A673 (cell line): ENCODE measurements at places on chromosomes 1 and 21. TPM values are rescaled to one million over a fixed set of nuclear protein-coding genes. Genes with fewer than 3 reads are reported as not detected.

DNA sequence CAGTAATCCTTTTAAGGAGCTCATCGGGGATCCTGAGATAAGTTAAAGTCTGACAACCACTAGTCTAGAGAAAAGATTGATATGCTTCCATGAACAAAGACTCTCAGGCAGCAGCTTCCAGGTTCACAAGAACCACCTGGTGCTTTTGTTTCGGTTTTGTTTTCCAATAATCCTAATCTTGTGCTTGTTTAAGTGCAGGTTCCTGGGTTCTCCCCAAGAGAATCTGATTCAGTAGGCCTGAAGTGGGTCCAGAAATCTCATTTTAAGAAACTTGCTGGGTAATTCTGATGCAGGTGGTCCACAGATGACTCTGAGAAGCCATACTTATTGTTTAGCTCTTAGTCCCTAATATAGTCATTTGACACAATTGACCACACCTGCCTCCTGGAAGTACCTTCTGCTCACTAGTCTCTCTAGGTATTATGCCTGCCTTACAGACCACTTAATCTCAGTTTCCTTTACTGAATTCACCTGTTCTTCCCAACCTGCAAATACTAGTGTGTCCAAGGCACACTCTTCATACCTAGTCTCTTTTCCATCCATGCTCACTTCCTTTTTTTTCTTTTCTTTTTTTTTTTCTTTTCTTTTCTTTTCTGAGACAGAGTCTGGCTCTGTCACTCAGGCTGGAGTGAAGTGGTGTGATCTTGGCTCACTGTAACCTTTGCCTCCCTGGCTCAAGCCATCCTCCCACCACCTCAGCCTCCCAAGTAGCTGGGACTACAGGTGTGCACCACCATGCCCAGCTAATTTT is 20.5 kb upstream of the FRRS1 start:
- no peak for DNase-seq

GRCh38 chr1:32247983-32248889 is 1.2 kb downstream of the FAM167B start:
- DNase-seq = peak; percentile 66

DNA sequence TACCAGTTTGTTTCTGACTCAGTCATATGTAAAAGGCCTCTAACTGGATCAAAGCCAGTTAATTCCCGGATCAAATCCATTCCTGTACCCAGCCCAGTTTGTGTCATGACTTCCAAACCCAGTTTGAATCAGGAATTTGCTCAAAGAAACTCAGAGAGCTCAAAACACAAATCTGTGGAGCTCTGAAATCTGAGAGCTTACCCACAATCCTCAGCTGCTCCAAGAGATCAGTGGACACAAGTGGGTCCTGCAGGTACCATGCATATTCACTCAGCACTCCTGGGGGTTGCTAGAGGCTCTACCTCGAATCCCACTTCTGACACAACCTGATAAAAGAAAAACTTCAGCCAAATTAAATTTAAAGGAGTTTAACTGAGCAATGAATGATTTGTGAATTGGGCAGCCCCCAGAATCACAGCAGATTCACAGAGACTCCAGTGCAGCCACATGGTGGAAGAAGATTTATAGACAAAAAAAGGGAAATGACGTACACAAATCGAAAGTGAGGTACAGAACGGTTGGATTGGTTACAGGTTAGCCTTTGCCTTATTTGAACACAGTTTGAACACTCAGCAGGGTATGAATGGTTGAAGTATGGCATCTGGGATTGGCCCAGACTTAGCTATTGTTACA is 11.9 kb upstream of the MRPL55 start:
- no peak for DNase-seq

DNA sequence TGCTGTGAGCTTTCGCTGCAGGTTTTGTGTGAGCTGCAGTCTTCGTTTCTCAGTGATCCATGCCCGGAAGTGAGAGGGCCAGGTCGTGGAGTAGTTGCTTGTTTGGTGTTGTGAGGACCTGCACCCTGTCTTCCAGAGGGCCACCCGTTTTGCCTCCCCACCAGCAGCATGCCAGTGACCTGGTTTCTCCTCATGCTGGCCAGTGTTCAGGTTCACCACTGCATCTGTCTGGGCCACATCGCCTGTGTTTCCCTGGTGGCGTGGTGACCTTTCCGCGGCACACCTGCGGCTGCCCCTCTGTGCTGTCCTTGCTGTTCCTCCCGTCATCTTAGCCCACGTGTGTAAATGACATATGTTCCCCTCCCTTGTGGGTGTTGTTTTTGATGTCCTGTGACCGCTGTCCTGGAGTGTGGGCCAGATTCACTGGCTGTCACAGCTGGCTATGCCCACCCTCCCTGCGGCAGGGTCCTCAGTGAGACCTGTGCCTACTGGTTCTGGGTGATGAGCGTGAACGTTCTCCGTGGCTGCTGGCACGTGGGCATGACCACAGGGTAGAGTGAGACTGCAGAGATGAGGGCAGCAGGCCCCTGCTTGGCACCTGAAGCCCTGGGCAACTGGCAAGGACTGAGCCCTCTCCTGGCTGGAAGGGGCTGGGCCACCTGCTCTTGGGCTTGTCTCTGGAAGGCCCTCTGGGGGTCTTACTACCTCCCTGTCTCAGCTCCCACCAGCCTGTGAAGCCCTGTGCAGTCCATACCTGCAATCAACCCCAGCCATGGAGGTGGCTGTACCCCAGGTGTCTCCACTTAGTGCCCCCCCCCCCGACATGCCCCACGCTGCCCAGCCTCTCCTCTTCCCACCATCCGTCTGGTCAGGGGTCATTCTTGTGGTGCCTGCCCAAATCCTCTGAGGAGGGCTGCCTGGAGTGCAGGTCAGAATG is 7.3 kb downstream of the IBA57 start:
- no peak for DNase-seq

DNA sequence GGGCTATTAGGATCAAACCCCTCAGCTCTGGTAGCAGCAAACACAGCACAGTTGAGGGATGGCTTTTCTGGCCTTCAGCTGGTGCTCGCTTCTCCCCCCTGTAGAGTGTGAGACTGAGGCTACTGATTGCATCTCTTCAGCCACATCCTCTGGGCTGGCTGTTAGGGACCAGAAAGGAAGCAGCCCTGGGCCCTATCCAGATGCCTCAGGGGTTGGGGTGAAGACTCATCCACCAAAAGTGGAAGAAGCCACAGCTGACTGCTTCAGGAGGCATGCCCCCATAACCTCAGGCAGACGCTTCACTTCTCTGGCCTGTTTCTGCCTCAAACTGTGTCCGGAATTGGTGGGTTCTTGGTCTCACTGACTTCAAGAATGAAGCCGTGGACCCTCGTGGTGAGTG is 6.2 kb upstream of the TMEM200B start:
- DNase-seq = no peak

DNA sequence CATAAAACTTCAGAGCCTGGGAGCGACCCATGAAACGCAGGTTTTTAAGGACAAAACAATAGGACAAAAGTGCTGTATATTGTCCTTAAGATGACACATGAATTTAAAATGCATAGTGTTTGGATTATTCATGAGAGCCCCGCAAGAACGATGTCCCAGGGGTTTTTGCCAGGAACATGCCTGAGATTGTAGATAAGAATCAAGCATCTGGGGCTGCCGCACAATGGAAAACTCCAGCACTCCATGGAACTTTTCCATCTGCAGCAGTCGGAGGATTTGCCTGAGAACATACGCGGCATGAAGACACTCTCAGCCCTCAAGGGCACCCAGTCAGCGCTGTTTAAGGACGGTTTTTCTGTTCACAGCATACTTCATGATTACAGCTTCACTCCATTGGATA is 5.3 kb upstream of the ERG start:
- peak; percentile 29 for DNase-seq

DNA sequence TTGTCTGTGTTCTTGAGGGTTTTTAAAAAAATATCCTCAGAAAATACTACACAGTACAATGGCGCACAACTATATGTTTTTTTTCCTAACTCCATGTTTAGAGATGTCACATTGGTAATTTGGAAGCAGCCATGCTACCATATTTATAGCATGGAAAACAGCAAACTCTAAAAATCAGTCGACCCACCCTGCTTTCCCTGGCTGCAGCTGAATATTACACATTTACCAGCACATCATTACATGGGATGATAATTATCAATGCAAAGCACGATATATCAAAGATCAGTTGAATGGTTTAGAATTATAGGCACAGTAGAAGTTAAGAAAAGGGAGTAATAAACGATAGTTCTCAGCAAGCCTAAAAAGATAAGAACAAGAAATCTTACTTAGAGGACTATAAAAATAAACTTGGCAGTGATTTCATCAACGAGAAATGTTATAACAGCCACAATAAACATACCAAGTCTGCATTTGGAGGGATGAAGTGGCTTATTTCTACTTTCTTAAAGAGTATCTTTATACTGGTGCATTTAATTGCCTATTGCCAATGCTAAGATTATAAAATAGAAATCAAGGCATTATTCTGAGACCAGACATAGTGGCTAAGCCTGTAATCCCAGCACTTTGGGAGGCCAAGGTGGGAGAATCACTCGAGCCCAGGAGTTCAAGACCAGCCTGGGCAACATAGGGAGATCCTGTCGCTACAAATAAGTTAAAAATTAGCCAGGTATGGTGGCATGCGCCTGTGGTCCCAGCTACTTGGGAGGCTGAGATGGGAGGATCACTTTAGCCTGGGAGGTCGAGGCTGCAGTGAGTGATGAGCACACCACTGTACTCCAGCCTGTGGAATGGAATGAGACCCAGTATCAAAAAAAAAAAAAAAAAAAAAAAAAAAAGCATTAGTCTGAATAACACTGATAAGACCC is 43.4 kb downstream of the WDR64 start:
- no peak for DNase-seq

DNA sequence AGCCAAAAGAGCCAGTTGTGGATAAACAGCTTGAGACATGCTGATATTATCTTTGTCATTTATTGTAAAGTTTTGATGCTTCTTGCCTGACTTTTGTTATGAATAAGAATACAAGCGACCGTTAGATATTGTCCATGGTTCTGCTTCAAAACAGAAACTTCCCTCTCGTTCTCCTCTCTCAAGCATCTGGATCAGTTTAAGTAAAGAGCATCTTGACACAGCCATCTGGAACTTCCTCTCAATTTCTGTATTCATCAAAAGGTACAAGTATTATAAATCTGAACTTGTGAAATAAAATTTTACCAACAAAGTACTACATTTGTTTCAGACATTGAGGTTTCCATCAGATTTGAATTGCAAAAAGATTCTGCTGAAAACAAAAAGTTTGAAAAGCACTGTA is 36.4 kb upstream of the CLDN14 start:
- no peak for DNase-seq

- peak; percentile 52 for DNase-seq
Observed at GRCh38 chr21:45011911-45012661, 62.3 kb upstream of the ADARB1 start.

GRCh38 chr1:15492596-15492995 is 16.7 kb downstream of the CELA2B start:
- DNase-seq = no peak

- DNase-seq = no peak
Observed at GRCh38 chr1:183806675-183807074, 1.8 kb downstream of the RGL1 start.

DNA sequence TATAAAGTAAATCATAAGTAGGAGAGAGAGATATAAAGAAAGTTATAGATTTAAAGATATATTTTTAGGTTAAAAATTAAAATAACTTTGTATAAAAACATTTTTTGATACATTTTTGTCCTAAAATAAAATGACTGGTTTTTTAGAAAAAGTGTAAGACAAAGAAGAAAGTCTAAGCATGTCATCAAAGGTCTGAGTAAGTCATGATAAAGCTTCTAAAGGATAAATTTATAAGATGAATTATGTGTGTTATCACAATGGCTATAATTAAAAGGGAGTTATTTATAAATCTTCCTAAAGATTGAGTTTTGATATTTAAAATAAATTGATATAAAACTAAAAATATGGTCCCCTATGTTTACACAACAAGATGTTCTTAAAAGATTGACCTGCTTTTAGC is 370.9 kb downstream of the PTPRU start:
- no peak for DNase-seq

- DNase-seq = no peak
Observed at GRCh38 chr1:6009120-6010040, 17.2 kb upstream of the NPHP4 start.

DNA sequence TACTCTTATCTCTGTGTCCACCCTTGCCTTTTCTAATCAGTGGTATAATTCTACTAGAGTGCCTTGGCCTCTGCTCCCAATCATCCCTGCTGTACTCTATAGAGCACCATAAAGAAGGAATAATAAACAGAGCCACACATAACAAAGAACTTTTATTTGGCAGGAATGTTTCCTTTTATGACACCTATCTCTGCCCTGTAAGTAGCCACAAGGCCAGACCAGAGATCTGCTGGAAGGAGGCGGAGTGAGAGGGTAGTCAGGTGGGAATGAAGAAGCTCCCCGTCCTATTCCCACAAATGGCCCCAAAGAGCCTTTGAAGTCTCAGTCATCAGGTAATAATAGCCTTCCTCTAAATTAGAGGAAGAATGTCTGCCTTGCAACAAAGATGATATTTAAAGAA is 32.7 kb downstream of the WLS start:
- DNase-seq = no peak

- no peak for DNase-seq
Observed at GRCh38 chr1:40414331-40414730, 35.9 kb upstream of the ZFP69B start.

GRCh38 chr1:8043621-8044020 is 17.5 kb upstream of the ERRFI1 start:
- DNase-seq = no peak

GRCh38 chr1:201876148-201876818 is 12.4 kb upstream of the SHISA4 start:
- peak; percentile 59 for DNase-seq

DNA sequence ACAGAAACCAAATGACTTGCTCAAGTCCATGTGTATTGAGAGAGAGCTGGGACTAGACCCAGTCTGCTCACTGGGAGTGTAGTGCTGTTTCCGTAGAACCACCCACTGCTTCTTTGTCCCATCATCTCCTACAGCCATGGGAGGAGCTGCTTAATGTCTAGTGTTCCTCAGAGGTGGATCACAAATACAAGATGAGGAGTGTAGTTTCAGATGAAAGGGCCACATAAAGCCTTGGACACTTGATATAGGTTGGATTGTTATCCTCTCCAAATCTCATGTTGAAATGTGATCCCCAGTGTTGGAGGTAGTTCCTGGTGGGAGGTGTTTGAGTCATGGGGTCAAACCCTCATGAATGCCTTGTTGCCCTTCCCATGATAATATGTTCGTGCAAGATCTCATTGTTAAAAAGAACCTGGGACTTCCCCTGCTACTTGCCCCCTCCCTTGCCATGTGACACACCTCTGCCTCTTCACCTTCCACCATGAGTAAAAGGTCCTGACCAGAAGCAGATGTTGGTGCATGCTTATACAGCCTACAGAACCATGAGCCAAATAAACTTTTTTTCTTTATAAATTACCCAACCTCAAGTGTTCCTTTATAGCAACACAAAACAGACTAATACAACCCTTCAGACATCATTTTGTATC is 127.5 kb upstream of the DNAH14 start:
- no peak for DNase-seq

GRCh38 chr1:116033322-116033721 is 57.0 kb downstream of the SLC22A15 start:
- DNase-seq = peak; percentile 64

GRCh38 chr1:86812286-86812685 is 101.6 kb downstream of the SELENOF start:
- no peak for DNase-seq

VWA5B1 gene
- not detected in 2 replicates for total RNA-seq

KCNQ4 gene
- total RNA-seq = 0.62 and 1.4 TPM in 2 replicates

FOXD3 gene
- 4.5 and 4.7 TPM in 2 replicates for total RNA-seq

BACE2 gene
- total RNA-seq = 6.9 and 8.0 TPM in 2 replicates

TCHH gene
- 0.24 and 0.28 TPM in 2 replicates for total RNA-seq

LRRC53 gene
- not detected in 2 replicates for total RNA-seq

TLR5 gene
- total RNA-seq = 0.95 and 1.5 TPM in 2 replicates

RORC gene
- not detected in 2 replicates for total RNA-seq

CLCA4 gene
- not detected in 2 replicates for total RNA-seq

SIK1 gene
- 0.98 and 4.2 TPM in 2 replicates for total RNA-seq

CFHR4 gene
- total RNA-seq = not detected in 2 replicates

ADORA3 gene
- not detected in 2 replicates for total RNA-seq

HAO2 gene
- total RNA-seq = not detected in 2 replicates

LIN28A gene
- total RNA-seq = 0.15 and 0.39 TPM in 2 replicates
